ENCODE measurements at places on chromosomes 12 and 14. TPM values are rescaled to one million over a fixed set of nuclear protein-coding genes. Genes with fewer than 3 reads are reported as not detected.

- DNase-seq, result no peak
Observed at GRCh38 chr12:85617307-85618091, 218.7 kb downstream of the RASSF9 start.

GRCh38 chr12:111218499-111218898 is 150.4 kb downstream of the PHETA1 start:
- DNase-seq, result no peak

- no peak for DNase-seq
Observed at GRCh38 chr12:2180737-2181082, 127.9 kb downstream of the CACNA1C start.

The OR6C2 gene
- not detected for total RNA-seq

DNA sequence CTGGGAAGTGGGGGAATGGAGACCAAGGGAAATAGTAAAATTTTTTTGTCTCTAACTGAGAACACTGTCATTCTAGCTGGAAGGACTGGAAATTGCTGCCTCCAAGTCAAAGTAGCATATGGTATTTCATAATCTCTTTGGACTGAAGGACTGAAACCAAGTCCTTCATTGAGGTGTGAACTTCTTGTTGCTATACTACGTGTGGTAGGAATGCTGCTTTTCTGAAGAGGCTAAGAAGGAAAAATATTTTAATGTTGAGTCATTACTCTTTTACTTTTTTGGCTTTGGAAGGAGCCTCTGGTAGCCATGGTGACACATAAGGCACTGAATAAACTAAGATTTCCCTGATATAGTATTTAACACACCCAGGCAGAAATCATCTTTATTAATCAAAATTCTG is 465.4 kb downstream of the NPAS3 start:
- no peak for DNase-seq

GRCh38 chr12:131948166-131948712 is 1.5 kb upstream of the EP400 start:
- no peak for DNase-seq

- DNase-seq, result no peak
Observed at GRCh38 chr12:121770388-121770787, 23.1 kb downstream of the RHOF start.

DNA sequence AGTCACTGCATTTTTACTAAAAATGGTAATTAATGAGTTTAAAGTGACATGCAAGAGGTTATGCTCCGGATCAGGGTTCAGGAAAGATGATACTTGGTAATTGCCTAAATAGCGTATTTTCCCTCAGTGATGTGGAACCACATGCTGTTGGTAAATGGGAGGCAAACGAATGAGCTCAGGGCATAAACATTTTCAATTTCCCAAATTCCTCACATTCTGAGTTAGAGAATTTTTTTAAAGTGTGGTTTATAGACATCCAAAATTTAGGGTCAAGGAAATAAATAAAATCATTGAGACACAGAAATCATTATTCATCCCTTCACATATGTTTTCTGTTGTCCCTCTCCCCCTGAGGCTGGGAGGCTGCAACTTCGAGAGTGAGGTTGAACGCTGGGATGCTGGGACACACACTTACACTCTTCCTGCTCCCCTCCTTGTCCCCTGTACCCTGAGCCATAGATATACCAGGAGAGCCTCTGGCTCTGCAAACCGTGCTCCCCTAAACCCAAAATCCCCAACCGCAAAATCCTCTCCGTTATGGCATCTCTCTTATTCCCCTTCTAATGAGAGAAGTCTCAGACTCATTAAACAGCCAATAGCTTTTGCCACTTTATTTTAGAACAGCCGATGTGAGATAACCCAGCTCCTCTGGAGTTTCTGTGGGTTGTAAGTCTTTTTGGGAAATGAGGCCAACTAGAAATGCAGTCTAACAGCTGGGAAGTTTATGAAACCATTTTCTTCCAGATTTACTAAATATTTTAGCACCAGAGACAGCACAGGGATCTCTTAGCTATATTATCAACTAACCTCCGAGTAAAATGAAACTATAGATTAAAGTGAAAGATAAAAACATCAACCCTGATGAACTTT is 21.4 kb upstream of the ADGRD1 start:
- DNase-seq, result no peak

The A2ML1 gene
- total RNA-seq, result not detected

The VEZT gene
- 55.5 TPM for total RNA-seq

GRCh38 chr12:18224745-18225144 is 36.6 kb upstream of the PIK3C2G start:
- DNase-seq, result no peak

The CFAP54 gene
- total RNA-seq, result 0.13 TPM

The CINP gene
- total RNA-seq, result 36.0 TPM

The ADAM20 gene
- total RNA-seq, result 0.40 TPM

GRCh38 chr12:123879101-123879500 is 93.5 kb downstream of the CCDC92 start:
- DNase-seq, result no peak

DNA sequence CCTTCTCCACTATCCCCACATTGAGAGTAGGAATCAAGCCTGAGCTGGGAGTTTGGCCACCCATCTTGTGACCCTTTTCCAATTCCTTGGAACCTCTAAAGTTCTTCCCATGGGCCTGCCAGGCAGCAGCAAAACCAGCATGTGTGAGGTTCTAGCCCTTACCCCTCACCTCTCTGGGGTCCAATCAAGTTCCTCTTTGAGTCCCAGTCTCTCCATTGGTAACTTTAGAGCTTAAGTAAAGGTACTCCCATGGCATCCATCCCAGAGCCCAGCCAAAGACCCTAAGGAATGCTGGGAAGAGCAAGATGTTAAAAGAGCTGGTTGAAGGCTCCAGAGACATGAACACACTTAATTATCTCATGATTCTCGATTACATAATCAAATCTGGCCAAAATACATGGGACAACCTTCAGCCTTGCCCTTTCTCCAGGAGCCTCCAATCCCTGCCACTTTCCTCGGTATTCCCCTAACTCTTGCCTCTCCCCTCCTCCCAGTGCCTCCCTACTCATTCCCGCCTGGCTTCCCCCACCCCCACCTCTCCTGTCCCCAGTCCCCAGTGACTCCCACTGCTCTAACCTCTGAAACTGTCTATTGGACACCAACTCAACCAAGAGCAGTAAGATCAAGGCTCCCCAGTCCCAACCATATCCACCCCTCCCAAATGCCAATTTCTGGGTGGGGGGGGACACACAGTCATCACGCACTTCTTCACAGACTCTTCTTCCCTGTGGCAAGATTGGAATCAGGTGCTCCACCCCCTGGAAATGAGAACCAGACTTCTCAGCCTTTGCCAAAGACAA is 4.8 kb upstream of the TNS2 start:
- no peak for DNase-seq

The LRRC10 gene
- 40.5 TPM for total RNA-seq

The ZNF140 gene
- total RNA-seq, result 6.1 TPM

GRCh38 chr12:100688451-100688864 is 106.1 kb upstream of the ANO4 start:
- DNase-seq, result no peak

The TDRD9 gene
- total RNA-seq, result 2.7 TPM

The MYL2 gene
- total RNA-seq, result 13,587 TPM

DNA sequence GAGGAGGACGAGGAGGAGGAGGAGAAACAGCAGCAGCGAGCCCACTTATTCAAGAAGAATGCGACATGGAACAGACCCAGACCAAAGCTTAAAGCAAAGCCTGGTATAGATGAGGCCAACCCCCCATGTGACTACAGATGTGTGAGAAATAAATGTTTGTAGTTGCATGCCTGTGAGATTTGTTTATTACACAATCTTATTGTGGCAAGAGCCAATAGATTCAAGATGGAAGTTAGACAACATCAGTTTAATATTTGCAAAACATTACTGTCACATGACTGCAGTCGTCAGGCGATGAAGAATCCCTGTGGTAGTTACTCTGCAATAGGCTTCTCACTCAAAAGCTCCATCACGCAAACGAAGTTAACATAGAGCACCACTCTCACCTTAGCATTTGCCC is 17.2 kb upstream of the SLC35F4 start:
- no peak for DNase-seq

DNA sequence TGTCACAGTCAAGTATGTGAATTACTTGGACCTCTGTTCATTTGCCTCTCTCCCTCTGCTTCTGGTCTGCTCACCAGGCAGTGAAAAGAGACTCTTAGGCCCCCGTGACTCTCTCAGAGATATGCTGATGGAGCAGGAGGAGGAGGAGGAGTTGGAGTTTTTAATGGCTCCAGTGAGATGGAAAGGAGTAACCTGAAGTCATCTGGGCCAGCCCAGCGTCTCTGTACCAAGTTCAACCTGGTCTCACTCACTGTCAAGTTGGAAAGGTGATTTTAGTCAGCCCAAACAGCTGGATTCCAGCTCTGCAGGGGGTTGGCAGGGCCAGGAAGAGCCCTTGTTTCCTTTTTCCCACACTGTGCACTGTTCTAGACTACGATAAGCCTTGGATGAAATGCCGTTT is 48.6 kb downstream of the SH2B3 start:
- no peak for DNase-seq

DNA sequence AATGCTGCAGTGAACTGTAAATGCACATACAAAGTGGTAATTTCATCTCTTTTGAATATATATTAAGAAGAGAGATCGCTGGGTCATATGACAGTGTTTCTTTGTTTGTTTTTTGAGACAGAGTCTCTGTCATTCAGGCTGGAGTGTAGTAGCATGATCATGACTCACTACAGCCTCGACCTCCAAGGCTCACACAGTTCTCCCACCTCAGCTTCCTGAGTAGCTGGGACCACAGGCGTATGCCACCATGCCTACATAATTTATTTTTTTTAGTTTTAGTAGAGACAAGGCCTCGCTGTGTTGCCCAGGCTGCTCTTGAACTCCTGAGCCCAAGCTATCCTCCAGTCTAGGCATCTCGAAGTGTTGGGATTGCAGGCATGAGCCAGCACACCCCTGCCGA is 62.4 kb upstream of the ACSS3 start:
- no peak for DNase-seq

GRCh38 chr12:45962553-45963325 is 27.6 kb downstream of the SCAF11 start:
- DNase-seq, result no peak

DNA sequence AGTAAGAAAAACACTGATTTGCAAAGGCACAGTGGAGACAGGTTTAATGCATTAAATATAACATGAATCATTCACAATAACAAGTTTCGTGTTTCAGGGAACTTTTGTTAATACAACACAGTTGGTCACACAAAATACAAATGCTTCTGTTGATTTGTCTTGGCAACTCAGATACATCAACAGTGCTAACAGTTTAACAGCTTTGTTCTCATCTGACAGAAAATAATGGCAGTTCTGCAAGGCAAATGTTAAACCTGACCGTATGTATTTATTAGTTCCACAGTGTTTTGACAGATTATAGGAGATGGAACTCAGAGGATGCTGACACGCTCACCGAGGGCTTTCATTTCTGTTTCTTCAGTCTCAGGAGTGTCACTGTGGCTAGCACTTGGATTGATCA is 350.7 kb downstream of the PRKD1 start:
- no peak for DNase-seq

GRCh38 chr14:75041613-75042012 is 9.7 kb downstream of the MLH3 start:
- no peak for DNase-seq

GRCh38 chr12:120265473-120266179 is at the start of gene PXN:
PXN (minus strand) TSS chr12:120265730; CDS start chr12:120265629, 101 bp downstream.
- peak; percentile 93 for DNase-seq

The BIN2 gene
- total RNA-seq, result 1.5 TPM

- DNase-seq, result no peak
Observed at GRCh38 chr14:93591506-93591905, 160.8 kb downstream of the UNC79 start.

- no peak for DNase-seq
Observed at GRCh38 chr12:104290320-104290719, 13.2 kb upstream of the EID3 start.

DNA sequence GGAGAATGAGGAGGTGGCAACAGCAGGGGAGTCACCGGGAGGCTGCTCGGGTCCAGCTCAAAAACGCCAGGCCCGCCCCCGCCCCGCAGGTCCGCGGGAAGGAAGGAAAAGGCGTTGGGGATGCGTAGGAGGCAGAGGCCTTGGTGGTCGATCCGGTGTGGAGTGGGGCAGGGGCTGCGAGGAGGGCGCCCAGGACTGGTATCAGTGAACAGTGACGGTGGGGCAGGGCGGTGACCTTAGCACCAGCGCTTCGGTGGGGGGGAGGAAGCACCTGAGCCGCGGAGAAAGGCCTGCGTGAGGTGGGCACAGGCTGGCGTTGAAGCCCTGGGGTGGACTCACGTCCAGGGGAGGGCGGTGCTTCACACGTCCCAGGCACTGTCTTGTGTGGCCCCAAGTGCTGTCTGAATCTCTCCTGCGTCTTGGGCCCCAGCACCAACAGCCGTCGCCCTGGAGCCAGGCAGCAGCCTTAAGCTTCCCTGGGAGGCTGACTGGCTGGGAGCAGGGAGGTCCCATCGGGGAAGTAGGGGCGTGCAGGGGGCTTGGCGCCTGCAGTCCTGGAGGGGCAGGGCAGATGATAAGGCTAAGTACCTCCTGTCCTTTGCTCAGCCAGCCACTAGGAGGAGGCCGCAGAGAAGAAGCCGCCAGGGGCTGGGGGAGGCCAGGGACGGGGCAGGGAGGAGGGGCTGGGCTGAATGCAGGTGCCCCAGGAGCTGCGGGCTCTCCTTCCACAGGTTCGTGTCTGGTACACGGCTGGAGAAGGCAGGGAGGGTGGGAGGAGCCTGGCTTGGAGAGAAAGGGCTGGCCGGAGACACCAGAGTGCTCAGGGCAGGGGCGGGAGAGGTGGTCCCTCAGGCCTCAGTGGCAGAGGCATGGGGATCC is 26.5 kb downstream of the ZBTB42 start:
- DNase-seq, result peak; percentile 61

Data from Right ventricle myocardium superior (tissue), 1 donor.